ENCODE measurements at places on chromosomes 2 and 18.

DNA sequence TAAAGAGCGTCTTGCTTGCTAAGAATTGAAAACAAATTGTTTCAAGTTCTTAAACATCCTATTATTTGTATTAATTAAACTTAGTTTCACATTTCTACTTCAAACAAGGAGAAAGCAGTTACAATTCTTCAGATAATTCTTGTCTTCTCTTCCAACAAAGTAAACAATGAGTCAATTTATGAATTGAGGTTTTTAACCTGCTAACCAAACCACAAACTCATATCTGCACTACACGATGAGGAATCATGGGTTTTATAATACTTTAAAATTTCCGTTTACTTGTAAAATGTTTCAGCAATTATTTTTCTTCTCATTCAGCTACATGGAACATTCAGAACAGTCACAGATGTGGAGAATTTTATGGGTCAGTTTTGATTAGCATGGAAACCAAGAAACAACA, 114.2 kb downstream of the SPIRE1 start:
- no peak for DNase-seq

- DNase-seq = no peak
Observed at GRCh38 chr2:109423556-109424359, 190.0 kb downstream of the SEPTIN10 start.

DNA sequence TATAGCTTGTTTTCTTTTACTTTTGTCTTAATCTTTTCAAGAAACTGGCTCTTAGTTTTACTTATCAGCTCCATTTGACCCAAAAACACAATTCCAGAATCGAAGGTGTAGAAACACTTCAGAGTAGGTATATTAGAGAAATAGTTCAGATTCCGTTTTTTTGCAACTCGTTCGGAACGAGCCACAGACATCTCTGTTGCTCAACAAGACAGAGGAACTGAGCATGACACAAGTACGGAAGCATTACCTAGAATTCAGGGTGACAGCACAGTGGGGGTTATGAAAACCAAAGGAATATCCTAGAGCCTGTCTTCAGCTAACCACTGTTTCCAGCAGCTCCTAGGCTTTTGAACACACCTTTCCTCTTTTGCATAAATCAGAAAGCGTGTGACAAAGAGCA, 5.0 kb downstream of the HRH4 start:
- no peak for DNase-seq

GRCh38 chr2:170905864-170906263, 23.2 kb upstream of the GORASP2 start:
- DNase-seq = no peak

DNA sequence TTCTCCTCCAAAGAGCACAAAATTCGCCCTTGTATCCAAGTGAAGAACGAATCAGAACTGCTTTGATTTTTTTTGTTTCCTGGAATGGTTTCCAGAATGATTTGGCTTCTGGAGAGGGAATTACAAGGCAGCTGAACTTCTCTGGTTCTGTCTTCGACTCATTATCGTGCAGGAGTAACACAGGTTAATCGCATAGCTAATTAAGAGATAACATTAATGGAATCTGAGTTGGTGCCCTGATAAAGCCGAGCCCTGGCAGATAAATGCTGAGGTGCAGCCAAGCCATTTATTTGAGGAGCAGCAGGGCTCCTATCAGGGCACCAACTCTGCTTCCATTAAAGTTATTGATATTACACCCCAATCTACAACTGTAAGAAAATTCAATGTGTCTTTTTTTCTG, 433.7 kb downstream of the ZNF521 start:
- no peak for DNase-seq

DNA sequence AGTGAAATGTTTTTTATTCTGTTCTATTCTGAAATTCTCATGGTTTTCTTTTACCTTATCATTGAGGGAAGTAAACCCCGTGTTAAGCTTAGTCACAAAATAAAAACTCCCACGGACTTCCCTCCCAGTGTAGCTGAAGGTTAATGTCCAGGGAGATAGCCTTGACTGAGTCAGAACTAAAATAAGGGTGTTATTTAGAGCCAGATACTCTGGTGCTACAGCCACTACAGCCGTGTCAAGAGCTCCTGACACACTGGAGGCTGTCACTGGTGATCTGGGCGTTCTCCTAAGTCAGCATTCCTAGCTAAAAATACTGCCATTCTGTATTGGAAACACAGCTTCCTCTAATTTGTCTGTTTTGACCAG, 82.0 kb upstream of the RANBP2 start:
- DNase-seq = peak; percentile 69

DNA sequence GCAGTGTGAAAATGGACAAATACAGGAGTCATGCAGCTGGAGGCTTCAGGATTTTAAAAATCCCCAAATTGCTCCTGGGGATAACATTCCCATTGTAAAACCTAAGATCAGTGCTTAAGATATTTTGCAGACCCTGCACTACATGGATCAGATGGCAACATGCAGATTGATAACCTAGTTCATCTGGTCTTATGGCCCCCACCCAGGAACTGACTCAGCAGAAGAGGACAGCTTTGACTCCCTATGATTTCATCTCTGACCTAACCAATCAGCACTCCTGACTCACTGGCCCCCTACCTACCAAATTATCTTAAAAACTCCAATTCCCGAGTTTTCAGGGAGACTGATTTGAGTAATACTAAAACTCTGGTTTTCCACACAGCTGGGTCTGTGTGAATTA, 20.0 kb downstream of the SRBD1 start:
- DNase-seq = no peak

GRCh38 chr2:201194097-201194496, 11.2 kb downstream of the CASP10 start:
- DNase-seq = no peak

GRCh38 chr2:85534099-85534498, 4.9 kb upstream of the MAT2A start:
- DNase-seq = no peak

Data from SW480 (cell line).